Activated T-cell treated with anti-CD3 and anti-CD28 coated beads, Interleukin-2, amount 50 U/mL, for 48 hours (primary cell): ENCODE measurements at places on chromosomes 2 and 18.

- DNase-seq = no peak
Measured at GRCh38 chr2:137500599-137500998, 463.7 kb upstream of the HNMT start.

- no peak for DNase-seq
Measured at GRCh38 chr2:173654896-173655265, 300.2 kb downstream of the CDCA7 start.

GRCh38 chr2:7837237-7837760 is 844.6 kb upstream of the ID2 start:
- no peak for DNase-seq

- DNase-seq = no peak
Measured at GRCh38 chr2:85189606-85190270, 56.5 kb downstream of the TCF7L1 start.

- no peak for DNase-seq
Measured at GRCh38 chr2:174952607-174953006, 52.6 kb downstream of the CHN1 start.

DNA sequence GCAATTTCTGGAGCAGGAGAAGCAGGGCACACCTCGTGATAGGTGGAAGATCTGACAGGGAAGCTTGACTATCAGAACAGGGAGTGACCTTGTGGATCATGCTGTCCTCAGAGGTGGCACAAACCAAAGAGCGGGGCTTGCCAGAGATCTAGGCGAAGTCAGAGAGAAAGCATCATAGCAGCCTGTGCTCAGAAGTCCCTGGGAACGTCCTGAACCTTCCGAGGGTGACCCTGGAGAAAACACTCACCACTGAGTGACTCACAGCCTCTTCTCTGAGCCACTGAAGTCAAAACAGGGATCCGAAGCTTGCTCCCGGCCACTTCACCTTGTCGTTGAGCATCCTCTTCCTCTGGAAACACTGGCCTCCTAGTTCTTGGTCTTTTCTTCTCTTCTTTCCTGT is 56.7 kb downstream of the IL1R2 start:
- DNase-seq = no peak

DNA sequence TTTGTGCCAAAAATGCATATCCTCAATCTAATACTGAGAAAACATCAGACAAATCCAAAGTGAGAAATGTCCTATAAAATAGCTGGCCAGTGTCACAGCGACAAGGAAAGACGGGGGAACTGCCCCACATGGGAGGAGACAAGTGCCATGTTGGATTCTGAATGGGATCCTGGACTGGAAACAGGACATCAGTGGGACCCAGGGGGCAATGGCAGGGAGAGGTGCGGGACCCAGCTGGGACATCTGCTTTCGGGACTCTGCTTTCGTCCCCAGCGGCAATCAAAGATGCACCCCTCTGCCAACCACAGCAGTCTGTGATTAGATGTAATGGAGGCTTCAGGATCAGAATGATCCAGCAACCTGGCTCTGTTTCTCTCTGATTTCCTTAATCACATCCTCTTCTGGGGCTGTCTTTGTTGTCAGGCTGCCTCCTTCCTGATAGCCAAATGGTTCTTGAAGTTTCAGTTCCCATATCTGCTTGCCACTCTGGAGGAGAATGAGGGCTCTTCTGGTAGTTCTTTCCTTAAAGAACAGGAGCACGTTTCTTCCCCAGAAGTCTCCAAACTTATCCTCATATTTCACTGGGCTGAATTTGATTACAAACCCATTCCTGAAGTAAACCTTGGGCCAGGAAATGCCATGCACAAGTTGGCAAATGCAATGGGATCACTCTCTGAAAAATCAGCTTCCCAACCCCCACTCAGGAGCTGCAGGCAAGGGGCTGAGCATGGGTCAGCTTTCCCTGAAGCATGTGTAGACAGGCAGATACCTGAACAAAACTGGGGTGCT is 13.6 kb upstream of the PROC start:
- DNase-seq = no peak

GRCh38 chr2:238873381-238873801 is 25.5 kb downstream of the TWIST2 start:
- DNase-seq = no peak

DNA sequence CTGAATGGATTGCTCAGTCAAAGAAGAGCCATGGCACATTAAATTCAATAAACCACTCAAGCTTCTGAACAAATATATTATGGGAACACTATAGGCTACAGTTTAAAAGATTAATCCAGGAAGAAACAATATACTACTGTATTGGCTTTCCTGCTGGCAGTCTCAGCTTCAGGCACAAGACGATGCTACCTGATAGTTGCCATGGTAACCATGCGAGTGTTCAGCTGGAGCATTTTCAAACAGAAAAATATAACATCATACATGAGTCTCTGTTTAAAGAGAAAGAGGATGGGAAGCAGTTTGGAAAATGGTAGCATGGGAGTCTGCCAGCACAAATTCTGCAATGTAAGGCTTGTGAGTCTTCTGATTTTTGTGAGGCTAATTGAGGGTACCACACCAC is 65.9 kb upstream of the CPO start:
- no peak for DNase-seq

GRCh38 chr2:193885419-193885818 is 1690.7 kb upstream of the TMEFF2 start:
- DNase-seq = no peak

DNA sequence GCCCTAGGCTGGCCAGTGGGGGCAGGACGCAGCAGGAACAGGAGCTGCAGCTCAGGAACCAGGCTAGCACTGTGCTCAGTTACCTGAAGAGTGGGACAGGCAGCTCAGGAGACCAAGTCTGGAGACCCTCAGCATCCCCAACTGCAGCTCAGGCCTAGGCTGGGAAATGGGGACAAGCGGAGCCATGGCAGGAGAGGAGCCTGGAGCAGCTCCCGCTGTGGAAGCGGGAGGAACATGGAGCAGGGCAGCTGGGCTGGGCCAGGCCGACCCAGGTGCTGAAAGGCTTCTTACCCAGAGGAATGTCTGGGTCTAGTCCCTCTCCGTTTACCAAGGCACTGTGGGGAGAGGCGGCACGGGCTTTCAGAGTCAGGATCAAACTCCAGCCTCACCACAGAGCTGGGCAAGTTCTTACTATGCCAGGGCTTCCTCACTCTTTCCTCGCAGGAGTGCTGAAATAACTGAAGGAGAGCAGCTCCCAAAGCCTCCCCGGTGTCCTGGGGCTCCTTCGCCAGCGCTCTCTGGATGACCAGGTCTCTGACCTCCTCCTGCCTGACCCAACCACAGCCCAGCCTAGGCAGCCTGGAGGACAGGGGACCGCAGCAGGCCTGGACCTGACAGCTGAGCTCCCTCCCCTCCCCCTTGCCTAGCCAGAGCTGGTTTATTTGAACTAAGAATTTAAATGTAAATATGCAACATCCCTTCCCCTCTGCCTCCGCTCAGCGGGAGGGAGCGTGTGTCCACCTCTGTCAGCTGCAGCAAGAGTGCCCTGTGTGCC is 247.8 kb upstream of the SIX2 start:
- no peak for DNase-seq
